ENCODE measurements at places on chromosomes 2 and 18. TPM values are rescaled to one million over a fixed set of nuclear protein-coding genes. Genes with fewer than 3 reads are reported as not detected.

Gene TMEM37
- total RNA-seq: 11.0 TPM

GRCh38 chr2:216426166-216426777 lies 14.0 kb downstream of the SMARCAL1 start:
- no peak overlapping the region for H3K27ac ChIP-seq
- H3K27me3 ChIP-seq: no peaks in the 10 kb centered on the region
- peaks cover 20% of the 10 kb centered on the region for H3K36me3 ChIP-seq

DNA sequence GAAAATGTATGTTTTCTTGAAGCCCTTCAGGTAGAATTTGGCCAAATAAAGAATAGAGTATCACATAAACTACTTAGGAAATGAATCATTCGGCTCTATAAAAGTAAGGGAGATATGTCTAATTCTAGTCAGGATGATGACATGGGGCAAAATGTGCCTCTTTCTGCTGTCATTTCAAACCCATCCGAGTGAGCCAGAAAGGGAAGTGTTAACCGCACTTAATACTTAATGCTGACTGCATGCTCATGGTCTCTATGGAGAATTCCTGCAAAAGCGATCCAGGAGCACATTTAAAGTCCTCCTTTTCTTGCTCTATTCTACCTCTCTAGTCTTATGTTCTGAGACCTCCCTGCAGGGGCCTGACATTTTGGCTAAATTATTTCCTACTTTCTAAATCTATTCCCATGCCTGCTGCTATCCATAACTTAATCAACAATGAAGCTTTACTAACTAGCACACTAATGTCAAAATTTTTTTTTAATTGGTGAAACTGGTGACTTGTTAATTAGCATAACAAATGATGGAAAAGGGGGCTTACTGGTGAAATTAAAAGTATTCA lies 127.4 kb downstream of the CDC42EP3 start:
- no peak for DNase-seq
- no peak overlapping the region for H3K27ac ChIP-seq
- no peak overlapping the region for H3K4me3 ChIP-seq
- H3K27me3 ChIP-seq: no peaks in the 10 kb centered on the region
- no peaks in the 10 kb centered on the region for H3K36me3 ChIP-seq

GRCh38 chr2:201105759-201106158 lies 10.2 kb upstream of the CFLAR start:
- no peaks in the 10 kb centered on the region for H3K36me3 ChIP-seq
- no peaks in the 10 kb centered on the region for H3K4me1 ChIP-seq
- no peak for DNase-seq
- H3K4me3 ChIP-seq: no peak overlapping the region

DNA sequence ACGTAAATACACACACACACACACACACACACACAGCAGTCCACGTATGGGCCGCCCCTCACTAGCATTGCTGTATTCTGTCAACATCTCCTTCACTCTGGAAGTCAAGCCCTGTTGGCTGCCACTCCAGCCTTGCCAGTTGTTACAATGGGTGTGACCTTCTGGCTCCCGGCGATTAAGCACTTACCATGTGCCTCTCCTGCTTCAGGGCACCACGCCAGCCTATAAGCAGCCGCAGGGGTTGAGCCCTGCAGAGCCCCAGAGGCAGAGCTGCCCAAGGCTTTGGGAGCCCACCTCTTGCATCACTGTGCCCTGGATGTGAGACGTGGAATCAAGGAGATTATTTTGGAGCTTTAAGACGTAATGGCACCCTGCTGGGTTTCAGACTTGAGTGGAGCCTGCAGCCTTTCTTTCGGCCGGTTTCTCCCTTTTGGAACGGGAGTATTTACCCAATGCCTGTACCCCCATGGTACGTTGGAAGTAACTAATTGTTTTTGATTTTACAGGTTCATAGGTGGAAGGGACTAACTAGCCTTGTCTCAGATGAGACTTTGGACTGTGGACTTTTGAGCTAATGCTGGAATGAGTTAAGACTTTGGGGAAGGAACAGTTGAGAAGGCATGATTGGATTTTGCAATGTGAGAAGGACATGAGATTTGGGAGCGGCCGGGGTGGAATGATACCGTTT lies 54.5 kb upstream of the ROCK2 start:
- no peaks in the 10 kb centered on the region for H3K27me3 ChIP-seq
- H3K36me3 ChIP-seq: no peaks in the 10 kb centered on the region
- DNase-seq: no peak
- H3K4me1 ChIP-seq: no peaks in the 10 kb centered on the region
- H3K27ac ChIP-seq: no peak overlapping the region

DNA sequence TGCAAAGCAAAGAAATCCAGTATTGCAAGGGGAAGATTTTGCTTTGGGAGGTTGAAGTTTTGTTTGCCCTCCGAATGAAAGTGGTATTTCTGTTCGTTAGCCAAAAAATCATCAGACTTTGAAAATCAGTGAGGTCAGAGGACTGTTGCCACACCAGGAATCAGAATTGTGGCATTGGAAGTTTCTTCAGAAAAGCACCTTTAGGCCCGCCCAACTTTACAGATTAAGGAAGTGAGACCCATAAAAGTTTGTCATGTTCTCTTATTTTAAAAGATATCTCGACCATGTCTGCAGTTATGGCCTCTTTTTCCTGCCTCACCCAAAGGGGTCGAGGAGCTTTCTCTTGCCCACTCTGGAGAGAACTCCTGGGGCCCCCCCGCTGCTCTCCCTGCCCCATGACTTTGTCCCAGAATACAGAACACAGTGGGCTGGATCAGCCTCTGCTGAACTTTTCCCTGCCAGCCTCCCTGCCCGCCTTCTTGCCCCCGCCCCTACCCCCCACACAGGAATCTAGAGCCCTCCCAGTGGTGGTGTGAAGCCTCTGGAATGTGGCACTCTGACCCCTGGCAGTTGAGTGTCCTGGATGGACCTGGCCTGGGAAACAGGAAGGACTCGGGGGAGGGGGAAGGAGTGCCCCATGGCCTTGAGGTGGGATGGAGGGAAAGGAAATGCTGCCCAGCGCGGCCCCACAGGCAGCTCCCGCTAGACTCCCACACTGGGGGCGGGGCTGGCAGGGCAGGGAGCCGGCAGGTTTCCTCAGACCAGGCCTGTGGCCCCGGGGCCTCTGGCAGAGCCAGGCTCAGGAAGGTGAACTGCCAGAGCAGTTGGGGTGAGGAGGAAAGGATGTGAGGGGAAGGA lies 25.3 kb downstream of the CRIM1 start:
- H3K4me3 ChIP-seq: no peak overlapping the region
- no peaks in the 10 kb centered on the region for H3K27me3 ChIP-seq
- no peak for DNase-seq
- peaks cover 19% of the 10 kb centered on the region for H3K4me1 ChIP-seq

Data from aorta (tissue), 5 donors.